Stimulated activated CD8-positive, alpha-beta memory T cell treated with anti-CD3 and anti-CD28 coated beads, Interleukin-7, amount 100 ng/mL, for 48 hours (primary cell): ENCODE measurements at places on chromosomes 16 and 17.

DNA sequence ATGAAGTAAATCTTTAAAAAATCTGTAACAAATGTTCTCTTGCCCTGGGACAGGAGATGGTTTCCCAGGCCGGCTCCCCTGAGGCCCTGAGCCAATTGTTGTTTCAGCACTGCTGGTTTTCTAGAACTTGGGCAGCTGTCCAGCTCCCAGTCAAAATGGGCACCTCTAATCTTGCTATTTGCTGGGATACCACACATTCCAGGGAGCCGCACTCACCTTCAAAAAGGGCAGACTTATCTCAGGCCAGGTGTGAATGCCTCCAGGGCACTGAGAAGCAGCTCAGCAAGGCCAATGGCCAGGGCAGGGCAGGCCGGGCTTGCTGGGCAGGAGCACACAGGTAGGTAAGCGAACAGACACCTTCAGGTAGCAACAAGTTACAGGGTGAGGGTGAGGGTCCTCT lies 24.4 kb downstream of the TRIM16 start:
- DNase-seq, result no peak

DNA sequence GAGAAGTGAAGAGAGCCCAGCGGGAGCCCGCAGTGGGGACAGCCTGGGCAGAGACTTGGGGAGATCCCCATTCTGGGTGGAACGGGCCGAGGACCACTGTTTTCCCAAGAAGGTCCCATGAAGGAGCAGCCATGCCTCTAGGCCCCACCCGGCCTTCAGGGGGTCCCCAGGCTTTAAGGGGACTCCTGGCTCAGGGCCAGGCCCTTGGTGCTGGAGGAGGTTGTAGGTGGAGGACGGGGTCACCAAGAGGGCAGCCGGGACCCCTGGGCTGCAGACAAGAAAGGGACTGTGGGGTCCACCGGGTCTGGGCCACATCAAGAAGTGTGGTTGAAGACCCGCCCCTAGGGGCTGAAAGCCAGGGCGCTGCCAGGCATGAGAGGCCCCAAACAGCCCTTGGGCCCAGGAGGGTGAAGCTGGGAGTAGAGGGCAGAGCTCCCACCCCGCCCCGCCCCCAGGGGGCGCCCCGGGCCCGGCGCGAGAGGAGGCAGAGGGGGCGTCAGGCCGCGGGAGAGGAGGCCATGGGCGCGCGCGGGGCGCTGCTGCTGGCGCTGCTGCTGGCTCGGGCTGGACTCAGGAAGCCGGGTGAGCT lies at the start of gene PRSS21:
Gene PRSS21, plus strand, starts transcription at position 487 of the 589 bp plus-strand sequence. Its CDS starts 32 bp downstream, at position 519.
- peak; percentile 20 for DNase-seq

DNA sequence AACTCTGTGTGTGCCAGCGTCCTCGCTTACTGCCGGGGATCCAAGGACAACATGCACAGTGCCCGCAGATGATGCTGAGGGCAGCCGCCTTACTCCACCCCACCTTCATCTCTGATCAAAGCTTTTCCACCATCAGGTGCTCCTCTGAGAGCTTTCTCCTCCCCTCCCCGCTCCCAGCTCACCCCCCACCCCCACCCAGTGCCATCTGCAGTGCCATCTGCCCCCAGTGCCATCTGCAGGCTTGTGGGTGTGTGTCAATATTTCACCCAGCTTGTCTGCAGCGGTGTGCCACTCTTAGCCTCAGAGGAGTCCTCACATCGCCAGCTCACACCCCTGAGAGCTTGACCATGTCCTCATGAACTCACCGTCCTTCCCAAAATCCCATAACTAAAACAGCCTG lies 98.2 kb upstream of the NOL11 start:
- DNase-seq, result no peak

DNA sequence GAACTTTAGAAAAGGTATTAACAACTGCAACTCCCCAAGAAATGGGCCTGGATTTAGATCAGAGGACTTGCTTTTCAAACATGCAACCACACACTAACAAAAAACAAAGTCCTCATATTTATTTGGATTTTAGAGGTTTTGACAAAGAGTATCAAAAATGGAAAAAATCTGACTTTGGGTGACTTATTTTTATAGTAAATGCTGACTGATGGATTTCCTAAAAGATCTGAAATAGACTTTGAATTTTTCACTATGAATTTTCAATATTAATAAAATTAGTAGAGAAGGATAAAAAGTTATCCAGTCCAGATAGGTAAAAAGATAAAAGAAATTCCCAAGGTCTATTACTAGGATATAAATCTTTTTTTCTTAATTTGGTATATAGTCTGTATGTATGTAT lies 253.5 kb downstream of the KCNJ2 start:
- DNase-seq, result no peak

GRCh38 chr17:8190506-8190905 lies 526 bp upstream of the BORCS6 start:
- DNase-seq, result no peak

DNA sequence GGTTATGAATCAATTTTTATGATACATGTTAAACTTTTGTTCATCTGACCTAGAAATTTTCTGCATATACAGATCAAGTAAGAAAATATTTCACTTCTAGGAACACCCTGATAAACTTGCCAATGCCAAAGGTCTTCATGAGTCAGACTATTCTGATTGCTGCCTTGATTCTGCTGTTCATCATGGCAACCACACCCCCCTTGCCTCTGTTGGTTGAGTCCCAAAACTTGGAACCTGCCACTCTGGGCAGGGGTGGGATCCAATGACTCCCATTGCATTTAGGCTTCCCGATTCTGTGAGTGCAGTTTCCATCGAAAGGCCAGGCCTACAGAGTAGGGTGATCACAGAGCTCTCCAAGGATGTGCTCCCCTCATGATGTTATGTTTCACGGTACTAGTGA lies 15.8 kb upstream of the TENT4B start:
- no peak for DNase-seq

- DNase-seq, result no peak
These were observed 43.4 kb downstream of the ADCY7 start for GRCh38 chr16:50309527-50310307.

DNA sequence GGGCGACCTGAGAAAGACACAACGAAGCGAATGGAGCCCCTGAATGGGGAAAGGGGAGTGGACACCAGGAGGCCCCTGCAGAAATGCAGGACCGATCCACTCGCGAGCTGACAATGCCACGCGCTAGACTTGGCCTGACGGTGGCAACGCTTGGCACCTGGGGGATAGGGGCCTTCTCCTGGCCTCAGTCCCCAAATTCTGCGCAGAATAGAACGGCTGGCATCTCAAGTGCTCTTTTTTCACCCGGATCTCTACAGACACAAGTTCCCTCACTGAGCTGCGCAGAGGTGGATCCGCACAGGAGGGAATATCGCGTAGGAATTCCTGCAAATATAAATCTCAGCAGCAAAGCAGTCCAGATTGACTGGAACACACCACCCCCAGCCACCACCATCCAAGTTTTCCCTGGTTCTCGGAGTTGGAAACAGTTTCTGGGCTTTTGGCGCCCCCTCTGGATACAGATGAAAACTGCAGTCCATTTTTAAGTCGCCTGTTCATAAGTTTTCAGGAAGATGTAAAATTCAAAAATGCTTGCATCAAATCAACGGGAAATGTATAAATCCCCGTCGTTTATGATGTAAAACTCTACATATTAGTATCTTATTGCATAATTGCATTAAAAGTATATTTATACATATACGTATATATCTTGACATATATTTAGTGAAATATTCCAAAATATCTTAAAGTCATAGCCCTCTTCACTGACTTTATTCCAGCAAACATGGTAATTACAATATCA lies 2.3 kb upstream of the SOX9 start:
- DNase-seq, result no peak

GRCh38 chr16:1815461-1815860 lies 11.2 kb downstream of the HAGH start:
- DNase-seq, result no peak

- DNase-seq, result no peak
These were observed 54.8 kb downstream of the CRISPLD2 start for GRCh38 chr16:84874553-84874952.

DNA sequence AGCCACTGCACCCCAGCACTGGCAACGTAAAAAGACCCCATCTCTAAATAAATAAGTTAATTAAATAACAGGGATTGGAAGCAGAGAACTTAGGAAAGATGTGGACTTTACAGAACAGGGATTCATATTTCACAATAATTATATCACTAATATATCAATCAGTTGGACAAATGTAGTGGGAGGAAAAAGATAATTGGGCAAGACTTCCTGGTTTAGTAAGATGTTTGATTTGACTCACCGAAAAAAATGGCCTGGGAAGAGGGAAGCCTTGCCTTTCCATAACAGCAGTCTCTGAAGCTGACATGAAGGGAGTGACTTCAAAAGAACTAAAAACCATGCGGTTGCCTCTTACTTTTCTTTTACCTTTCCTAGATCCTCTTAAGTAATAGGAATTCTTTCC lies 15.2 kb upstream of the C17orf78 start:
- no peak for DNase-seq

DNA sequence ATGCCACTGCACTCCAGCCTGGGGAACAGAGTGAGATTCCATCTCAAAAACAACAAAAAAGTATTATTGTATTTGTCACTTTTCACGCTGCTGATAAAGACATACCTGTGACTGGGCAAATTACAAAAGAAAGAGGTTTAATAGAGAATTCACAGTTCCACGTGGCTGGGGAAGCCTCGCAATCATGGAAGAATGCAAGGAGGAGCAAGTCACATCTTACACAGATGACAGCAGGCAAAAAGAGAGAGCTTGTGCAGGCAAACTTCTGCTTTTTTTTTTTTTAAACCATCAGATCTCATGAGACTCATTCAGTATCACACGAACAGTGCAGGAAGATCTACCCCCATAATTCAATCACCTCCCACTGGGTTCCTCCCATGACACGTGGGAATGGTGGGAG lies 41.5 kb upstream of the ETV4 start:
- no peak for DNase-seq

DNA sequence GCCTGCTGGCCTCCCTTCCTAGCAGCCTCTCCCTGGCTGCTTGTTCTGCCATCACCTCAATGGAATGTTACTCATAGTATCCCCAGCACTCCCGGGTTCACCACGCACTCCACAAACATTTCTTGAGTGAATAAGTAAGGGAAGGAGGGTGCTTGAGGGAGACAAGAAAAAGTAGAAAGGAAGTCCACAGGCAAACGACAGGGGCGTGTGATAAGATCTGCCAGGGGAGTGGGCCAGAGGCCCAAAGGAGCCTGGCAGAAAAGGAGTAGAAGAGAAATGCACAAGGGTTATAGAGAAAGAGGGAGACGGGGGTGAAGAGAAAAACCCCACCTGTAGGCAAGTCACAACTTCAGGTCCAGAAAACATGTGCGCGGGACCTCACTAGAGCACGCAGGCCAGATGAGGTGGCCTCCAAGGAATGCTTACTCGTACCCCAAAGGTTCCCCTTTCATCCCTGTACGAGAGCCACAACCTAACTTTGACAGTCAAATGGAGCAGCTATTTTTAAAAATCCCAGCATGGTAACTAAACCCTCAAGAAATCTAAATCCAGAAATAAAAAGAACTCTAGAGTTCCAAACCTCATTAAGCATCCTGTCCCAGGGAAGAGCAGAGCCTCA lies 6.6 kb downstream of the ZDHHC7 start:
- DNase-seq, result no peak

- no peak for DNase-seq
These were observed 7.7 kb downstream of the HS3ST3B1 start for GRCh38 chr17:14308636-14308964.

DNA sequence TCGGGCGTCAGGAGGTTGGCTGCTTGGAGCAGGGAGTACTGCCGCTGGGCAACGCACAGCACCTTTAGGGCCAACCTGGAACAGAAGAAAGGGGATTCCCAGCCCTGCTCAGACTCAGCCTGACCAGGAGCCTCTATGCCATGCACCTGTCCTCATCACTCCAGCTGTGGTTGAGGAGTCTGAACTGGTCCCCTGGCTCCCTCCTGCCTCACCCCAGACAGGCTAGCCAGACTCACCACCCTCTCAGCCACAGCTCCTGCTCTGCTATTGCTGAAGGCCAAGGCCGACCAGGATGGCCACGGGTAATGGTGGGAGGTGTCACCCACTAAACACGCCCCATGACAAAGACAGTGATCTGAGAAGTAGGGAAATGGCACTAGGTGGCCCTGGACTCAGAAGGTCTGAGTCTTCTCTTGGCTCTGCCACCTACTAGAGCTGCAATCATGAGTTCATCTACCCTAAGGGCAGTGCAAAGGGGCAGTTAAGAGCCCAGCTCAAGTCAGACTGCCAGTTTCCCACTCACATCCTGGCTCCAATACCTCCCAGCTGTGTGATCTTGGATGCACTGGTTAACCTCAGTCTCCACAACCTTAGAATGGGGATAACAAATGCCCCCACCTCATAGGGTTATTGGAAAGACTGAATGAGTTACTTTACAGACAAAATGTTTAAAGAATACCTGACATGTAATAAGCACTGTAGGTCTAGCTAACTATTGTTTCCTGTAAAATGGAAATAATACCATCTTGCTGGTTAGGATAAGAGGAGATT lies 13.8 kb upstream of the GFAP start:
- no peak for DNase-seq

GRCh38 chr16:18783430-18784341 lies 6.4 kb downstream of the RPS15A start:
- DNase-seq, result no peak

DNA sequence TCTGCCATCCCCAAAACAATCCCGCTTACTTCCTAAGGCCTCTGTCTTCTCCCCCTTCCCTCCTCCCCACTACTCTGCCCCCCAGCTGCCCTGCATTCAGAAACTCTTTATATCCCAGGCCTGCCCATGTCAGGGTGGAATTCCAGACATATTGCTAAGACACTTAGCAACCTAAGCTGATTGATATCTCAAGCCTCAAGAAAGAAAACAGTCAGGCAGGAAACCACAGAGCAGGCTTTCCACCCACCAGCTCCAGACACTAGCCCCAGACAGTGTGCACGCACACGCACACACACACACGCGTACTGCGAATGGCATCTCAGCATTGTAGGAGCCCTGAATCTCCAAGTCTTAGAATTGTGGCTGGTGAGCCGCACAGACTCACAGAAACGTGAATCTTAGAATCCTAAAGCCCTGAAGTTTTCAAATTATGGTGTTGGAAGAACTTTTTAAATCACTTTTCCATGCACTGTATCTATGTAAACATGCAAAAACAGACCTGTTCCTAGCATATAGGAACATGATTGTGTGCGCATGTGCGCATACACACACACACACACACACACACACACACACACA lies 8.8 kb upstream of the LPCAT2 start:
- DNase-seq, result no peak

GRCh38 chr17:81393684-81394376 lies 1.4 kb upstream of the BAHCC1 start:
- DNase-seq, result peak; percentile 58

GRCh38 chr16:28556914-28557320 lies 3.2 kb downstream of the SGF29 start:
- DNase-seq, result no peak

DNA sequence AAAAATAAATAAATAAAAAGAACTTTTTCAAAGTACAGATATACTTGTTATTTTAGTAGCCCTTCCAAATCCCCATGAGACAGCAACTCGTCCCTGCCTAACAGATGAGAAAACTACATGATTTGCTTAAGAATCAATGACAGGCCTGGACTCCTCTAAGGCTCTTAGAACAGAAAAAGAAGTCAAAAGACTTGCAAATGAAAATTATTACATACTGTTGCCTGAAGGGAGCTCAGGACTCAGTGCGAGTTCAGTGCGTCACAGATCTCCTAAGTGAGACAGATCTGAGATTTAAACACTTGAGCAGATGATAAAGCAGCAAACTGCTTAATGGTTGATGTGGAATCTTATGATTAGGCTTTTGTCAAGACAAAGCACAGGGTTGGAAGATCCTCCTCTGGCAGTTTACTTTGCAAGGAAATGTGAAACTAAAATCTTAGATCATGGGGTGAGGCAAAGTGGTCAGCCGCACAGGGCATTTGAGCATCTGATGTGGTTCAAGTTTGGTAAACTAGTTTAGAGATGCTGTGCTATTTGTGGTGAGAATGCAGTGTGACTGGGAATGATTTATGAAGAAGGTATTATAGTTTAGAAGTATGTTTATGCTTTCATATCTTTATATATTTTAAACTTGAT lies 138.1 kb downstream of the TRIM37 start:
- DNase-seq, result no peak
